Breast epithelium (tissue), 4 donors: ENCODE measurements at places on chromosomes 5 and 9.

DNA sequence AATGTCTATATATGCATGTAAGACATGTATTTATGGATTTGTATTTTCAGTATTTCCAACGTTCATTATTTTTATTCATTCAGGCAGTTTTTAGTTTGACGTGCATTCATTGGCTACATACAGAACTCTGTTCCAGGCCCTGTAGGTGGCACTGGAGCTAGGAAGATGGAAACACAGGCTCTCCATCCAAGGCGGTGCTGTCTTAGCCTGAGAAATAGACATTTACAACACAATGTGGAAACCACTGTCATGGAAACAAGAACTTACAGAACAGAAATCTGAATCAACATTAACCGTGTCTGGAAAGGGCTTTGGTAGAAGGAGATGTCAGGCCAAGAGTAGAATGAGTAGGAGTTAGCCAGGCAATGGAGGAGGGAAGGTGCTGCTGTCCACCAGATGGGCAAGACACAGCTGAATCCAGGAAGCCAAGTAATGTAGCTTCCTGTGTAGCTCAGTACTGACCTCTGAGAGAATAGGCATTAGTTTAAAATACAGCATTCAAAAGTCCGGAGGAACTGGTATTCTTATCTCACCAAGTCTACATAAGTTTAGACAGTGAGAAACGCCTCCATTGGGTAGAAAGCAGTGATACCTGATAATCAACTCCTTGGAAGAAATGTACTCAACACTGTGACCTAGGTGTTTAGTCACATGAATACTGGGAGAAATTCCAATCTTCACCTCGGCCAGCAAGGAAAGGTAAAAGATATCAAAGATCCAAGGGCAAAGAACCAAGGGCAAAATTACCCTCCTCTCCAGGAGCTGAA is 388.6 kb upstream of the CDH6 start:
- no peaks in the 10 kb centered on the region for H3K36me3 ChIP-seq
- no peak overlapping the region for H3K27ac ChIP-seq
- no peak for DNase-seq
- H3K4me1 ChIP-seq = no peaks in the 10 kb centered on the region
- no peaks in the 10 kb centered on the region for H3K27me3 ChIP-seq
- no peak overlapping the region for H3K4me3 ChIP-seq

- peak overlapping the region; percentile 64 for H3K4me3 ChIP-seq
- H3K27ac ChIP-seq = peak overlapping the region; percentile 93
- no peaks in the 10 kb centered on the region for H3K36me3 ChIP-seq
These were observed 7.0 kb downstream of the IRX2 start for GRCh38 chr5:2744485-2744884.

GRCh38 chr5:27266184-27266583 is 227.8 kb upstream of the CDH9 start:
- no peak overlapping the region for H3K4me3 ChIP-seq
- H3K36me3 ChIP-seq = no peaks in the 10 kb centered on the region
- no peak for DNase-seq
- H3K27me3 ChIP-seq = no peaks in the 10 kb centered on the region

- H3K27ac ChIP-seq = peak overlapping the region; percentile 87
- no peaks in the 10 kb centered on the region for H3K36me3 ChIP-seq
- no peaks in the 10 kb centered on the region for H3K27me3 ChIP-seq
- H3K4me1 ChIP-seq = no peaks in the 10 kb centered on the region
- DNase-seq = no peak
- no peak overlapping the region for H3K4me3 ChIP-seq
These were observed 5.8 kb downstream of the ANXA6 start for GRCh38 chr5:151151793-151152192.

DNA sequence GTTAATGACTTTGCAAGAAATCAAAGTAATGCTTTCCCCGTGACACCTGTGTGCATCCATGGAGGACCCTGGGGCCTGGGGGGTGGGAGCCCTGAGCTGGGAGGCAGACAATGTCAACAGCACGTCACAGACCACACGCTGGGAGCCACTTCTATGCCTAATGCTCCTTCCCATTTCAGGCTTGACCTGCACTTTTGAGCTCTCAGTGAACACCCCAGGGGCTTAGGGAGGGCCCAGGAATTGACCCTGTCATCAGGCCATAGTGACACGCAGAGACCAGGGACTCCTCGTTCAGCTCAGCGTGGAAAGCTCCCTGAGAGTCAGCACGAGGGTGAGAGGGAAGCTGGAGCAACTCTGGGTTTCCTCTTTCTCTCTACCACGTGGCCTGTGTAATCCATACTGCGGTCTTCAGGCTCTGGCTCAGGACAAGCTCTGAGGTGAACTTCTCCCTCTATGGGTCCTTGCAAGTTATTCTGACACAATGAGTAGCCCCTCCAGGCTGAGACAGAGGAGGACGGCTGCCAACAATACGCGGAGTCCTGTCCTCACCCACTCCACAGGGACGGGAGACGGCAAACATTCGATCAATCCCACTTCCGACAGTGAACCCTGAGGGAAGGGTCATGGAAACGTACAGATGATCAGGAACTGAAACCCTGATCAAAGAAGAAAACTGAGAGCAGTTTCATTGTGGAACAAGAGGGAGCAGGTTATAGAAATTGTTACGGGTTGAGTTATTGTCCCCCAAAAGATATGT is 130.8 kb upstream of the IRX4 start:
- no peaks in the 10 kb centered on the region for H3K36me3 ChIP-seq
- H3K4me3 ChIP-seq = no peak overlapping the region
